ENCODE measurements at places on chromosomes 7 and 10.
A peak's percentile ranks its signal among the peaks of the same experiment; 100 is the strongest.

- DNase-seq: no peak
Measured at GRCh38 chr7:32023376-32023775, 46.8 kb downstream of the PDE1C start.

DNA sequence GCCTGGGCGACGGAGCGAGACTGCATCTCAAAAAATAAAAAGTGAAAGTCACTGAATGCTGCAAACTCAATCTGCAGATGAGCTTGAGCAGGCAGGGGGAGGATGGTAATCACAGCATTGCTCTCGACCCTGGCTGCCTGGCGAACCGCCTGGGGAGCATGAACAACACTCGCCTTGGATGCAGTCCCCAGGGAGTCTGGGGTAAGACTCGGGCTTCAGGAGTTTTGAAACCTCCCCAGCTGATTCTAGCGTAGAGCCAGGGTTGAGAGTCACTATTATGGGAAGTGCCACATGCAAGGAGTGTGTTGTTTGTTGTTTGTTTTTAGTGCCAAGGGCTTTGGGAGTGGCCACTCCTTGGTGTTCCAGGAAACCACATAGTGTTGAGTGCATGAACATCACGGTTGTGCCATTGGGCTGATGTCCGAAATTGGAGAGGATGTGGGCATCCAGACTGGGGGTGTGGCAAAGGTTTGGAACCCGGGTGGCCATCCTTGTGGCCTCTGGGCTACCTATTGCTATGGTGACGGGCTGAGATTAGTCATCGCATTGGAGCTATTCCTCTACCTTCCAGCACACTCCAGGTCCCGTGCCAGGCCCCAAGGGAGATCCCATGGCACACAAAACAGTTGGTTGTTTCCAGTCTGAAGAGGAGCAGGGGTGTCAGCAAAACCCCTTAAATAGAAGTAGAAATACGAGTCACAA is 92.6 kb downstream of the RGS10 start:
- peak; percentile 39 for DNase-seq

- DNase-seq: no peak
Measured at GRCh38 chr10:84659027-84659426, 330.6 kb downstream of the CCSER2 start.

GRCh38 chr10:11381023-11381422 is 230.4 kb downstream of the USP6NL start:
- no peak for DNase-seq

- DNase-seq: no peak
Measured at GRCh38 chr10:76866841-76867586, 770.6 kb downstream of the KCNMA1 start.

DNA sequence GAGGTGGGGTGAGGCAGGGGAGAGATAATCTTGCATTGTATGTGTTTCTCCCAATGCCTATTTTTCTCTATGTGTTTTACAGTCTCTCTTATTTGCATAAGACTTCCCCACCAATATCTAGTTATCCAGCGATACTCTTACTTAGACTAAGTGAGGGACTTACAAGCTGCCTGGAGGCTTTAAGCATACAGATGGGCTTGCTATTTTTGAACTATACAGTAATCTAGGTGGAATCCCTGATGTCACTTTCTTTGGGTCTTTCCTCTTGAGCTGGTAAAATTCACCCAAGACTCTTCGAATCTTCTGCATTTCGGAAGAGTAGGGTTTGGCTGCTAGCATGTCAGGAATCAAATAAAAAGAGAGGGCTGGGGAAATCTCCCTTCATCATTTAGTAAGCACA is 76.6 kb downstream of the NDUFB2 start:
- DNase-seq: no peak

GRCh38 chr7:114478384-114478783 is 63.8 kb downstream of the FOXP2 start:
- peak; percentile 5 for DNase-seq

DNA sequence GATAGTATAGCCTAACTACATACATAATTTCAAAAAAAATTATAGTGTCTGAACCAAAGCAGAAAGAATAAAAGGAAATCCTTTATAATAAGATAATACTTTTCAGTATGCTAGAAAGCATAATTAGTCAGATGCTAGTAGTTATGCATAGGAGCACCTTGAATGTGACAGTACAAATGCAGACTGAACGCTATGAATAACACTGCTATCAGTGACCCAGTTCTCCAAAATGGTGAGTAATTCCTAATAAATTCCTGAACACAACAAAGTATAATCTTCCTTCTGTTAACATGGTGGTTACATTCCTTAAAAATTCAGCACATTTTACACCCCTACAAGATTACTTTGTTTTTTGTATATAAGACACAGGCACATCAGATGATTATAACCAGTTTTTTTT is 1.2 kb upstream of the CHPF2 start:
- no peak for DNase-seq

DNA sequence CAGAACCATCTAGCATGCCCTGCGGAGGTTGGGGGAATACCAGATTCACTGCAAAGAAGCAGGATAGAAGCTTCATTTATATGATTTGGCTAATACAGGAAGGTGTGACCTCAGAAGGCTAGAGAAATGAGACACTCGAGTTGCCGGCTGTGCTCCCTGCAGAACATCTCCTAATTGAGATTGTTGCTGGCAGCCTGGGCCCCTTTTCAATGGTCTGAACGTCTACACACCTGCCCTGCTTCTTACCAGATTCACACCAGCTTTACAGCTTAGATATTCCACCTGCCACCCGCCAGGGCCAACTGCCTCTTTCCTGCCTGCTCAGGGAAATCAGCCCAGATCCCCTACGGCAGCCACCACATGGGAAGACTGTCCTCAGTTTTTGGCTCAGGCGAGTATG is 475.3 kb upstream of the AUTS2 start:
- DNase-seq: no peak

DNA sequence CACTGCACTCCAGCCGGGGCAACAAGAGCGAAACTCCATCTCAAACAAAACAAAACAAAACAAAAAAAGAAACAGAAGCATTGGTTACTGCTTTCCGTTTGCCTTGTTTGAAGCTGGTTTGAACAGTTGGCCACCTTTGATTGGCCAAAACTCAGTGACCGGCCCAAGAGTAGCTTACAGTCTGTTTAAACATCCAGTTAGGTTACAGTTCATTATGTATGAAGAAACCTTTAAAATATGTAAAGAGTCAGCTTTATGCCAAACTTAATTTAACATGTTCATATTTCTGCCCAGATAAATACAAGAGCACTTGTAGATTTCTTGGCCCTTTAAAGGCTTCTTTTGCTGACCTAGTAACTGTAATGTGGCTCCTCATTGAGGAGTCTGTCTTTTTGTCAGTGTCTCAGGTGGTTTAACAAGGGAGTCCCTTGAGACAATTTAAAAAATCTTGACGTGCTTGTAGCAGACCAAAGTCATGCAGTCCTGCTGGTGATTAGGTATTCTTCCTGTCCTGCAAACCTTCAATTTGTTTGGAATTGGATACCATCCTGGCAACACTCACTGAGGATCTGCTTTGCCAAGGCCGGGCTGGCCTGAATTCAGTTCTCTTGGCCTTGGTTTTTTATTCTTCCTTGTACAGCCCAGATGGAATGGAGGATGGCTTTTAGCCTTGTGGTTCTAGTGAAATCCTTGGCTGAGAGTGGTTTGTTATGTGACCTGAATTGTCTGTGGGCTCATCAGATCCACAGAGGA is 128.9 kb downstream of the PLXDC2 start:
- no peak for DNase-seq

- DNase-seq: peak; percentile 94
Measured at GRCh38 chr10:45418849-45419675, 45.0 kb downstream of the ALOX5 start.

DNA sequence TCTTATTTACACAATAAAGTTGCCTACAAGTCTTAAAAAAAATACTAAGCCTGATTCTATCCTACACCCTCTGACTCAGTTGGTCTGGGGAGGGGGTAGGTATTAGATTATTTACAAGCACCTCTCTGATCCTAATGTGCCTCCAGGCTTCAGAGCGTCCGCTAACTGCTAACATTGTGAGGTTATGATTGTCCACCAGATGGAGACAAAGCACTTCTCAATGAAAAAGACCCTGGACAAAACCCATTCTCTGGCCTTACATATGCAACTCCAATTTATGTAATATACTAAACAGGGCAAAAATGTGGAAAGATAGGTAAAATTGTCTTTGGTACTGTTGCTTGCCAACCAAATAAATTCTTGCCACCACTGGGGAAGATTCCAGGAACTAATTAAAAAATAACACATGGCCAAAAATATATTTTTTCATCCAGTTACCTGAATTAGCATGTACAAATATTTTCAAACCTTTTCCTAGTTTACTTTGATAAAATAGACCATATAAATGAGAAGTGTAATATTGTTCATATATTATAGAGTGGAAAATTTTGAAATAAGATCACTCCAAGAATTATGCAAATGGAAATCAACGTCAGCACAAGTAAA is 92.4 kb downstream of the KIF20B start:
- DNase-seq: peak; percentile 78

- no peak for DNase-seq
Measured at GRCh38 chr7:100832281-100832633, 4.9 kb upstream of the EPHB4 start.

DNA sequence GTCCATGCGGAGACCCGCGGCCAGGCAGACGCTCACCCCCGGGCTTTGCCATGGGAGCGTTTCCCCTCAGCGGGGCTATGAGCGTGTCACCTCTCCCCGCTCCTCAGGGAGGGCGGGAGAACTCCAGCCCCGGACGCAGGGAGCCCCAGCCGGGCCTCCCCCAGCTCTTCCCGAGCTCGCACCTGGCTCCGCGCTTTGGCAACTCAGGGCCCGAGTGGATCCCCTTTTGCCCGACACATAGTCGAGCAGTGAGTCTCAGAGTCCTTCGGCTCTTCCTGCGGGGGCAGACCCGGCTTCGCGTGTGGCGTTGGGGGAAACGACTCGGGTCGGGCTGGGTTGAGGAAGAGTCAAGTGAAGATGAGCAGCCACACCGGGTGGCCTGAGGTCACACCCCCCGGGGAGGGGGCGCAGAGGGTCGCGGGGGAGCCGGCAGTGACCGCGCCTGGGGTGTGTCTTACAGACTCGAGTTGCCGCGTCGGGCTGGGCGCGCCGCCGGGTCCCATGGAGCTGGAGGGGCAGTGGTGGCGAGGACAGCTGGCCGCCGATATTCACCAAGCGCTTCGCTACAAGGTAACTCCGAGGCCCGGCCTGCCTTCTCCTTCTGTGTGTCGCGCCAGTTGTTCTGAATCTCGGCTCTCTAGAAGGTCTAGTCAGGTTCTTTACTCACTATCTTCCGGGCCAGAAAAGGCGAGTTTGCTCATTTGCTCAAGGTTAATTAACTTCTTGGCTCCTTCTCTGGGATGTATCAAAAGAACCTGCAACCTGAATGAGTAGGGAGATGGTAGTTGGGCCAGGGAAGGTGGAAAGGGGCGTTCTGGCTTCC is 721 bp downstream of the CCNJ start:
- DNase-seq: peak; percentile 62

DNA sequence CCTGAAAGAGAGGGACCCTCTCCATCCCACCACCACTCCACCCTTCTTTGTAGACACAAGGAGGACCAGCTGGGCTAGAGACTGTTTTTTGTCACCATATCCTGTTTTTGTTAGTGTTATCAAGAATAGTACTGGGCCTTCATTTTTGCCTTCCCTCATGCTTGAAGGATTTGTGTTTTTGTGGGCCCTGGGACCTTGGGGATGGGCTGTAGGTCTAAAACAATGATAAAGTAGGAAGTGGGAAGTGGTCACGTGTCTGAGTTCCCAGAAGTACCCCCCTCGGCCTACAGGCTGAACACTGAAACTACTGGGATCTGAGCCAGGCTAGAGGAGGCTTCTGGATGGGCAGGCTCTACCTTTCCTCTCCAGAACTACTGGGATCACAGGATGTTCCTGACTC is 8.9 kb downstream of the AGFG2 start:
- peak; percentile 46 for DNase-seq

DNA sequence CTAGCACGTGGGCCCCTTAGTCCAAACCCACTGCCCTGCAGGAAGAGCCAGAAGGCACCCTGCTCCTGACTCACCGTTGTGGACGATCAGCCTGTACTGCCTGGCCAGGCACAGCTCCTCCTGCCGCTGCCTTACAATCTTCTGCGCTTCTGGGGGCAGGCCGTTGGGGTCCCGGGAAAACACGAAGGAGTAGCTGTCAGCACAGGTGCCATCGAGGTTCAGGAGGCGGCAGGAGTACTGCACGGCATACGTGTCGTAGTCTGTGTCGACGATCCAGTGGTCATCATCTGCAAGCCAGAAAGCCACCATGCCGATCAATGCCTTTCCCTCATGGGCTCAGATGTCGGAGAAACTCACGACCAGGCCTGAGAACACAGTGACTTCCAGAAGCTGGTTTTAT is 7.3 kb downstream of the RBP4 start:
- DNase-seq: no peak

DNA sequence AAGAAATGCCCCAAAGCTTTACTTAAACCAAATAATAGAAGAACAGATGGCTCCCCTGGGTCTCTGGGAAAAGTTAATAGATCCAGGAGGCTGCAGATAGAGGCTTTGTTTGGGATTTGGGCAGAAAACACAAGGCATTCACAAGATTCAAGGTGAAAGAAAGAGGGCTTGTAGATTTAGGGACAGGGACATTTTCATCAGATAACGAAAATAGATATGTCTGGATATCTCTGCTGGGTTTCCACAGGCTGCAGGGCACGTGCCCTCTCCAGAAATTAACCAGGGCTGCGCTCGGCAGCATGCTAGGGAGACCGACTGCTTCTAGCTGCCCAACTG is 14.9 kb downstream of the CARD11 start:
- no peak for DNase-seq

GRCh38 chr10:81569488-81569887 is 305.5 kb upstream of the NRG3 start:
- no peak for DNase-seq

DNA sequence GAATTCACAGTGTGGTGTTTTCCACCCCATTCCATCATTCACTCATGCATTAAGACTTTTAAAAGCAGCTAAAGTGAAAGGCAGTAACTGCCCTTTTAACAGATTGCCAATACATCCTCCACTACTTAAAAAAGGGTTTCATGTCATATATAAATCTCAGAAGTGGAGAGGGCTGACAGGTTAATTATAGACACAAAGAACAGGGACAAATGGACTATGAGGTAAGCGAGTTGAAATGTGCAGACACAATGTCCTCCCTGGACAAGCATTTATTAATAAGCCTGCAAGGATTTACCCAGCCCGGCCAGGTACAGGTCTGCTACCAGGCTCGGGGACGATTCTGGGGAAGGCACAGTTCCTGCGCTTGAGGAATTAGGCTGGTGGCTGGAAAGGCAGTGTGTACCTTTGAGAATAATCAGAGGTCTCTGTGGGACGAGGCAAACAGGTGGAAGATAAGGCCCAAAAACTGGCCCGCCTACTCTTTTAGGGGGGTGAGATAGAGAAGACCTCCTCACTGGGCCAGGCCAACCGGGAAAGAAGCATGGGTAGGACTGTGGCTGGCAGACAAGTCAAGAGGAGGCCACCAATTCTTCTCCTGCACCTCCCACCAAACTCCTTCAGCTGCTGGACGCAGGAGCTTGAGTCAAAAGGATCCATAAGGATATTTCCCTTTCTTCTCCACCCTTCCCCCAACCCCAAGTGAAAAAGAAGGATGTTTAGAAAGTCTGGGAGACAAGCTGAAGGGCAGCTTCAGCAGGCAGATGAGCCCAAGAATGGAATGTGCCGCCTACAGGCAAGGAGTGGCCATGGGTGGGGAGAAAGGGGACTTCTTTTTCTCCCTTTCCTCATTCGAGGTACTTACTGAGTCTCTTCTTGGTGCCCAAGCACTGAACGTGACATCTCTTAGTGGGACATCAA is 1.5 kb downstream of the PDLIM1 start:
- DNase-seq: peak; percentile 58

Data from GM12865 (cell line).